ENCODE measurements at places on chromosomes 4 and X.

- DNase-seq, result no peak
These were observed 2.0 kb downstream of the SMIM14 start for GRCh38 chr4:39636531-39637184.

- DNase-seq, result no peak
These were observed 113.9 kb downstream of the CT47B1 start for GRCh38 chrX:120761810-120762209.

DNA sequence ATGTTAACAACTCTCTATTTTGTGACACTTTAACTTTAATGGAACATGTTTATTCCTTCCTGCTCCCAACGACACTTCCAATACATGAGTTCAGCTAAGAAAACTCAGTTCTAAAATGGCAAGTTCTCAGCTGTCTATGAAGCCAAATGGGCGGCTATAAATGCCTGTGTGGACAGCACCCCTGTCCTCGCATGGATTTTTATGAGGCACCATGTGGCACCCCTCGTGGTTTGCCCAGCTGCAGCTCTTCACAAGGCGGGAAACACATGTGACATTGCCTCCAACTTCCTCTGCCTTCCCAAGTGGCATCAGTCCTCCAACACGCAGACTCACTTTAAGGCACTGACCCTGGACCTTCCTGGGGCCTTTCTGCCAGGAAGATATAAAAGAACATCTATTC, 48.0 kb downstream of the SH3RF1 start:
- DNase-seq, result no peak

DNA sequence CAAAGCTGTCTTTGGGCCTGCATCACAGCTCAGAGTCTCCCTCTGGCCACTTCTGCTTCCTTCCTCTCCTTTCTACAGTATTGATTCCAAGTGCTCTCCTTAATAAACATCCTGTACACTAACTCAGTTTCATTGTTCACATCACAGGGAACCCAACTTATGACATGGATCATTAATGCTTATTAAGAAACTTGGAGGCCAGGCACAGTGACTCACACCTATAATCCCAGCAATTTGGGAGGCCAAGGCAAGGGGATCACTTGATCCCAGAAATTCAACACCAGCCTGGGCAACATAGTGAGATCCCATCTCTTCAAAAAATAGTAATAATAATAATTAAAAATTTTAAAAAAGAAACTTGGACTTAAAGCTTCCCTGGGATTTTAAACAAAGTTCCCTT, 89.2 kb upstream of the EFHC2 start:
- DNase-seq, result no peak

- DNase-seq, result no peak
These were observed 142.9 kb upstream of the MBNL3 start for GRCh38 chrX:132631579-132632232.

DNA sequence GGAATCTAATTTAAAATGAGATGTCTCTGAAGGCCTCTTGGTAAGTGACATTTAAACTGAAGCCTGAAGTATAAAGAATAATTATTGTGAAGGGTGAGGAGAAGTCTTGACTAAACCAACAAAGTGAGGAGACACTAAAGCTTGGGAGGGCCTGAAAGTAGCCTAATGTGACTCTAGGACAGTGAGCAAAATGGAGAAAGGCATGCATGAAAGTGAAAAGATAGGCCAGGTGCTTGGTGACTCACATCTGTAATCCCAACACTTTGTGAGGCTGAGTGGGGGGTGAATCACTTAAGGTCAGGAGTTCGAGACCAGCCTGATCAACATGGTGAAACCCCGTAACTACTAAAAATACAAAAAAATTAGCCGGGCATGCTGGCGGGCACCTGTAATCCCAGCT, 46.9 kb upstream of the SMARCAD1 start:
- no peak for DNase-seq

GRCh38 chr4:19686456-19686855, 565.2 kb upstream of the SLIT2 start:
- no peak for DNase-seq

Data from dorsolateral prefrontal cortex (tissue), 122 donors.